ENCODE measurements at places on chromosomes 3 and 15.

DNA sequence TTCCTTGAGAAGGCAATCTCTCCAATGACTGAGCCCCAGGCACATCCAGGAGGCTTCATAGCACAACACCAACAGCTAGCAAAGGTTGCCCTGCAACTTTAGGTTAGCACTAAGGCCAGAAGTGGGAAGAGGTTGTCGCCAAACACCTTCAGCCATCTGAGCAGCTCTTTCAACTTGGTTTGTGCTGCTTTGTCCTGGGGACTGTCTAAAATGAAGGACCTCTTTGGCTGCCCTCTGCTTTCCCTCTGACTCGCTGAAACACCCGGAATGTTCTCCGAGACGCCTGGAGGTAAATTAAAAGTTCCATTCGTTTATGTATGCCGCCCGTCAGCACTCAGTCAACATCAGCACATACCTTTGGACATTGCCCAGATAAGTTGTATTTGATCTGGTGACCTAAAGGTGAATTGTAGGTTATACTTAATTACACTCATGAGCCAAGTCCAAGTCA, 121.2 kb upstream of the NR2F2 start:
- no peak overlapping the region for H3K27ac ChIP-seq
- no peaks in the 10 kb centered on the region for H3K4me1 ChIP-seq

DNA sequence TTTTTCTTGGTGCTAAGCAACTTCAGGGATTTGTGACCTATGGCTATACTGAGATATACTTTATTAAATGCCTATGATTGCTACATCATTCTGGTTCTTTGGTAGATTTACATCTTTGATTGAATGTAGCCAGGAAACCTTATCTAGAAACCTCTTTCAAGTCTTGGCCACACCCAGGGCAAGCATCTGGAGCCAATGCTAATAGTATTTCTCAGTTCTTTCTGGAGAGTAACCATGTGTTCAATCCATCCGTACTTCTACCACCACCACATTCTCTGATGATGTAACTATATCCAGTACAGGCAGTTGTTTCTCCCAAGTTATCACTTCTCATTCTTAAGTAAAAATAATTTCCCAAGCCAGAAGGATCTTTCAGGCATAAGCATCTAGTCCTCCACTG, 69.0 kb downstream of the NME9 start:
- no peak overlapping the region for H3K4me3 ChIP-seq
- H3K27ac ChIP-seq = no peak overlapping the region
- peaks cover 15% of the 10 kb centered on the region for H3K36me3 ChIP-seq
- no peaks in the 10 kb centered on the region for H3K4me1 ChIP-seq
- no peaks in the 10 kb centered on the region for H3K27me3 ChIP-seq

DNA sequence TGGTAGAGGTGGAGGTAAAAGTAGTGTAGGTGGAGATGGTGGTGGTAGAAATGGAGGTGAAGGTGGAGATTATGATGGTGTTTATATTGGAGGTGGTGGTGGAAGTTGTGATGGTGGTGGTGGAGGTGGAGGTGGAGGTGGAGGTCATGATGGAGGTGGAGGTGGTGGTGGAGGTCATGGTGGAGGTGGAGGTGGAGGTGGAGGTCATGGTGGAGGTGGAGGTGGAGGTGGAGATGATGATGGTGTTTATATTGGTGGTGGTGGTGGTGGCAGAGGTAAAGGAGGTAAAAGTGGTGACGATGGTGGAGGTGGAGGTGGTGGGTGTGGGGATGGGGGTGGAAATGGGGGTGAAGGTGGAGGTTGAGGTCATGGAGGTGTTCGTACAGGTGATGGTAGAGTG, 107.8 kb downstream of the ASB7 start:
- no peaks in the 10 kb centered on the region for H3K36me3 ChIP-seq
- H3K27me3 ChIP-seq = no peaks in the 10 kb centered on the region
- H3K4me1 ChIP-seq = peaks cover 25% of the 10 kb centered on the region
- no peak overlapping the region for H3K27ac ChIP-seq
- H3K4me3 ChIP-seq = no peak overlapping the region

DNA sequence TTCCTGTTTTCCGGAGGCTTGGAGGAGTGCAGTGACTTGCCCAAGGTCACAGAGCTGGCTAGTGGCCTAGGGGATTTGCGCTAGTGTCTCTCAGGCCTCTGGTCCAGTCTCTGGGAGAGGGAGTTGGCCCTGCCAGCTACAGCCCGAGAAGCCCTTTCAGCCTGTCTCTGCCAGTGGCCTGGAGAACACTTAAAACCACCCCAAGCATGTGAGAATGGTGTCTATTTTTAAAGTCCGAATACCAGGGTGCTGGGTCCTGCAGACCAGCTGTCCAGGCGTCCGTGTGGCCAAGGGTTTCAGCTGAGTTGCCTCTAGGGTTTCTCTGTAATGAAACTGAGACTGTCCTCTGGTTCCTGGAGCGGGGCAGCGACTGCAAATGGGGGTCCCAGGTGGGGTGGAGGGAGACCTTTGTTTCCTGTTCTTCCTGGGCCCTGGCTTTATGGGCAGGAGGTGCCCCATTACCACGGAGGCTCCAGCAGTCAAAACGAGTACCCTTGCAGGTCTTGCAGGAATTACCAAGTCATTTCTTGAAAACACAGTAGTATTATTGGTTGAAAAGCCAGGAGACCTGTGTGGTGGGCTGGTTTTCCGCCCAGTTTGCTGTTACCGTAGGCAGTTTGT, 2.2 kb downstream of the CAND2 start:
- DNase-seq = no peak
- no peaks in the 10 kb centered on the region for H3K27me3 ChIP-seq
- H3K36me3 ChIP-seq = no peaks in the 10 kb centered on the region
- H3K4me3 ChIP-seq = no peak overlapping the region

- no peaks in the 10 kb centered on the region for H3K36me3 ChIP-seq
- DNase-seq = no peak
- no peak overlapping the region for H3K27ac ChIP-seq
- no peak overlapping the region for H3K4me3 ChIP-seq
- H3K27me3 ChIP-seq = no peaks in the 10 kb centered on the region
These were observed 19.1 kb upstream of the EIF1B start for GRCh38 chr3:40290396-40290795.

DNA sequence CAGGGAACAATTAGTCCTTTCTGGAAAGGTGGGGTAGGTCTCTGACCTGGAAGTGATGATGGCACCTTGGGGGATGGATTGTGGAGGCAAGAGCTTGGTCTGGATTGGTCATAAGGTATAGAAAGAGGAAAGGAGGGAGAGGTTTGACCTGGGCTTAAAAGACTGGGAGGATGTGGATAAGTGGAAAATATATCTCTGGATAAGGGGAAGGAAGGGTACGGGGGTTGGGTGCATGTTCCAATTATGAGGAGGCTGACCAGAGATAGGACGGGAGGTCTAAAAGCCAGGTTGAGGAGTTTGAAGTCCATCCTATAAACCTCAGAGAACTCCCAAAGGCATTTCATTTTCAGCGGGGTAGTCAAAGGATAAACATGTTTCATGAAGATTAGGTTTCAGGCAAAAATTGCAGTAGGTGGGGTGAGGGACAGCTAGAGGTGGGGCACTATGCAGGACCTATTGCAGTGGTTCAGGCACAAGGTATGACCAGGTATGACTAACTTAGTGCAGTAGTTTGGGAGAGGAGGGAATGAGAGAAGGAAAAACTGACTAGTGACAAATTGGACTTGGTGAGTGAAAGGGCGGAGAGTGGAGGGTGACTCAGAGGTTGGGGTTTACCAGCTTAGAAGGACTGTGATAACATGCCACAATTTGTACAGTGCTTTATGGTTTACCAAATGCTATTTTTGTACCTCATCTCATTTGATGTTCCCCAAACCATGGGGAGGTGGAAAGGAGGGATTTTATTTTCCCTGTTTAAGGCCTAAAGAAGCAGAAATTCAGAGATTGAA, 10.7 kb downstream of the PDE8A start:
- no peak for DNase-seq
- no peaks in the 10 kb centered on the region for H3K36me3 ChIP-seq
- H3K4me1 ChIP-seq = peaks cover 17% of the 10 kb centered on the region
- no peak overlapping the region for H3K4me3 ChIP-seq
- peak overlapping the region; percentile 22 for H3K27ac ChIP-seq

GRCh38 chr3:28786446-28786845, 437.8 kb upstream of the AZI2 start:
- peaks cover 4% of the 10 kb centered on the region for H3K27me3 ChIP-seq
- no peak overlapping the region for H3K27ac ChIP-seq
- DNase-seq = no peak
- no peaks in the 10 kb centered on the region for H3K4me1 ChIP-seq
- no peaks in the 10 kb centered on the region for H3K36me3 ChIP-seq

GRCh38 chr15:41894791-41895463, 1.1 kb upstream of the SPTBN5 start:
- H3K4me1 ChIP-seq = peaks cover 17% of the 10 kb centered on the region
- peak overlapping the region; percentile 90 for H3K27ac ChIP-seq
- peaks cover 14% of the 10 kb centered on the region for H3K36me3 ChIP-seq
- no peak overlapping the region for H3K4me3 ChIP-seq
- H3K27me3 ChIP-seq = no peaks in the 10 kb centered on the region

DNA sequence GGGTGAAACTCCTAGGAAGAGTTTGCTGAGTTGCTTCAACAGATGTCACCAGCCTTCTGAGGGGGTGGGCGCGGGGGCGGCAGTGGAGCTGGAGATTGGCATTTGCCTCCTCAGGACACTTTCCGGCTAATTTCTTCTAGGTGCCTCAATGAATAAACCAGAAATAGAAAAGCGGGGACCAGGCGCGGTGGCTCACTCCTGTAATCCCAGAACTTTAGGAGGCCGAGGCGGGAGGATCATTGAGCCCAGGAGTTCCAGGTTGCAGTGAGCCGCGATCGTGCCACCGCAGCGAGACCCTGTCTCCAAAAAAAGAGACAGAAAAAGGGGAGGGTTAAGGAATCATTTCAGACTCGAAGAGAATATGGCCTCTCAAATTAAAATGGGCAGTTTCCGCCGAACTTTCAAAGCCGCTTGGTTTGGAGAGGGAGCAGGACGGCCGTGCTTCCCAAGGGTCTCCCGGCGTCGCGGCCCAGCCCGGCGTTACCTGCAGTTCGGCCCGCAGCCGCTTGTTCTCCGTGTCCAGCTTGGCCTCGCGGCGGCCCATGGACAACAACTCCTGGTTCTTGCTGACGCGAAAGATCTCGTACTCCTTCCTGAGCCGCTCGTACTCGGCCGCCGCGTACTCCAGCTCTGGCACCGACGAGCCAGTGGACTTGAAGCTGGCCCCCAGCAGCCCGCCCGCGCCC, 587 bp downstream of the NPHP3 start:
- DNase-seq = peak; percentile 75
- H3K4me3 ChIP-seq = peak overlapping the region; percentile 57
- H3K36me3 ChIP-seq = peaks cover 15% of the 10 kb centered on the region
- peak overlapping the region; percentile 75 for H3K27ac ChIP-seq

DNA sequence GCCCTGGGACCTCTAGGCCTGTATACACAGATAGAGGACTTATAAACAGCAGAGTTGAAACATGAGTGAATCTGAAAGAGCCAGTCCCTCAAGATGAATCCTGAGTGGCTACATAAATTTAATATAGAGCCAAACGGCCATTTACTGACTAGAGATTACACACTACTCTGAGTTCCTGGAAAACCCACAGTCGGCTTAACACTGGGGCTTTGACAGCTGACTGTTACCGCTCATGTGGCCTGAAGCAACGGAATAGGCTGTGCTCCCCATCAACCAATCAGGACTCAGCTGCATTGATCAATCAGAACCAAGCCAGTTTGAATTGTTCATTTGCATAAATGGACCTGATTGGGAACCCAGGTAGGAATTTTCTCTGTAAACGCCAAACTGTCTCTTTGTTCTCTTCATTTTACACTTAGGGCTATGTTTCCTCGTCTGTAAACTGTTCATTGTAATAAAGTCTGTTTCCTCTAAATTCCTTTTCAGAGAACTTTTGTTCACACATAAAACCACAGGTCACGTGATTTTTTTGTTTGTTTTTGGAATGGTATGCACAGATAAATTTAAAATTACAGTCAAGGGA, 40.5 kb downstream of the CCNL1 start:
- H3K27ac ChIP-seq = no peak overlapping the region
- no peak for DNase-seq
- H3K4me1 ChIP-seq = peaks cover 31% of the 10 kb centered on the region
- no peaks in the 10 kb centered on the region for H3K36me3 ChIP-seq
- no peak overlapping the region for H3K4me3 ChIP-seq
- H3K27me3 ChIP-seq = no peaks in the 10 kb centered on the region

DNA sequence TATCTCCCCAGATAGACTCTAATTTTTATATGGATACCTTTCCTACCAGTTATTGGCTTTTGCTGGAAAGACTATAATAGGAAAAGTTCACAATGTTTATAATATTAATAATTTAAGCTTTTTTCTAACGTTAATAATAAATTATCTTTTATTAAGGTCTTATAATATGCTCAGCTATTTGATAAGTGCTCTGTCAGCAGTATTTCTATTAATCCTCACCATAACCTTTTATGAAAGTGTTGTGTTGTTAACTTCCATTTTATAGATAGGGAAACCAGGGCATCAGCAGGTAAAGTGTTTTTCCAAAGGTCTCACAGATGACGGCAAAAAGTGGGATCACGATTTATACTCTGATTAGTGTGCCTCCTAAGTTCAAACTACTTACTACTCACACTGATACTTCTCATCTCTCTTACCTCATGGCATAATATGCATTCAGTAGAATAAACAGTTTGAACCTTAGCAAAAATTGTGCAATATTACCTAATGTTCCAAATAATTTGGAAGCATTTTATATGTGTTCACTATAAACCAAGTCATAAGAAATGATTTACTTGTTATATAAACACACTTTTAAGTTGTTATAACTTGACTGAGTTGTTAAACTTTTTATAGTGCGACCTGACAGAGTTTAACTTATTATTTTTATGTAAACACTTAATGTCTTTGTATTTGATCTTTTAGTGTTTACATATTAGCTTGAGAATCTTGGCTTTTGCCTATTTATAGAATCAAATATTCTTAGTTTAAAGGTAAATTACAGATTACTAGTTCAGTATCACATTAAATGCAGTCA, 274.9 kb upstream of the DCBLD2 start:
- no peak overlapping the region for H3K4me3 ChIP-seq
- DNase-seq = no peak
- H3K27me3 ChIP-seq = no peaks in the 10 kb centered on the region
- H3K4me1 ChIP-seq = no peaks in the 10 kb centered on the region
- no peaks in the 10 kb centered on the region for H3K36me3 ChIP-seq
- no peak overlapping the region for H3K27ac ChIP-seq

DNA sequence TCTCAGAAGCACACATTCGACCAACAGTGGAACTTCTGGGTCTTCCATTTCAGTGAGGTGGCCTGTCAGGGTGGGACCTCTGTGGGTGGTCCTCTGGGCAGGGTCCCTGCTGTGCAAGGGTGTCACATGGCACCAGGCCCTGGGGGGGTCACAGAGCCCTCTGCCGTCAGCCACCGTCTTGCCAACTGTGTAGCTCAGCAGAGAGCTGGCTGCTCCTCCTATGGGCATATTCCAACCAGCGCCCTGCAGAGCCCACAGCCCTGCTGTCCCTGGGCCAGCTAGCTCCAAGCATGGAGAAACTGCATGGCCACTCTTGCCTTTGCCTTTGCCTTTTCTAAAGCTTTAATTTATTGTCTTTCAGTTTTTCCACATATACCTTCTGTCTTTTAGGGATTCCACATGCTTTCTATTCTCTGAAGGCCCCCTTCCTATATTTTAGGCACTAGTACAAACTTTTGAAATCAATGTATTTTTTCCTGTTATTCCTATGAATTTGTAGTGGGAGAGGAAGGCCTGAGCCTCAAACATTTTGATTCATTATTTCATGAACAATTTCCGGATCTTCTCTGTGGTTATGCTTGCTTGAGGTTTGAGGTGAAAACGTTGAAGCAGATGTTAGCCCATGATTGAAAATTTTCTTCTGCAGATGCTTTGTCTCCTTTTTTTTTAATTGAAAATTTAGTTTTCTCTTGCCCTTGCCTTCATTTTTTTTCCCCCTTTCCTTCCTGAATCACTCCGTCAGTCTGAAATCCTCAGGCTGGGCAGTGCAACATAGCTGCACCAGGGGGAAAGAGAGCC, 11.7 kb downstream of the IQCF1 start:
- H3K4me1 ChIP-seq = peaks cover 3% of the 10 kb centered on the region
- H3K27me3 ChIP-seq = no peaks in the 10 kb centered on the region
- no peak for DNase-seq
- H3K27ac ChIP-seq = no peak overlapping the region
- H3K36me3 ChIP-seq = no peaks in the 10 kb centered on the region

All from RWPE2 (cell line).